ENCODE measurements at places on chromosomes 3 and 15. TPM values are rescaled to one million over a fixed set of nuclear protein-coding genes. Genes with fewer than 3 reads are reported as not detected.

Gene CHDH
- 0.22 TPM for polyA plus RNA-seq

Gene TRA2B
- 82.3 TPM for polyA plus RNA-seq

Gene RPL29
- 1,845 TPM for polyA plus RNA-seq

Gene CLDN16
- polyA plus RNA-seq, result not detected

Gene ANKUB1
- polyA plus RNA-seq, result 0.03 TPM

Gene TOP2B
- 22.0 TPM for polyA plus RNA-seq

Gene ASB7
- polyA plus RNA-seq, result 3.0 TPM

Gene FEZF2
- polyA plus RNA-seq, result not detected

Gene AHSG
- polyA plus RNA-seq, result not detected

Gene FBN1
- polyA plus RNA-seq, result 11.6 TPM

Gene COL6A6
- 0.22 TPM for polyA plus RNA-seq

Gene ALDH1L1
- 38.3 TPM for polyA plus RNA-seq

Gene NANOGP8
- not detected for polyA plus RNA-seq

Gene NPAP1
- polyA plus RNA-seq, result not detected

Gene CAMP
- not detected for polyA plus RNA-seq

Gene TRPM1
- not detected for polyA plus RNA-seq

Gene SH2D7
- polyA plus RNA-seq, result not detected

Gene MYZAP
- polyA plus RNA-seq, result 8.1 TPM

Gene CYP8B1
- not detected for polyA plus RNA-seq

Gene A4GNT
- 0.18 TPM for polyA plus RNA-seq

Gene GOLGA8T
- polyA plus RNA-seq, result 0.73 TPM

Gene NBEAL2
- 42.6 TPM for polyA plus RNA-seq

Gene ADPRH
- polyA plus RNA-seq, result 5.4 TPM

Gene AMIGO3
- 0.87 TPM for polyA plus RNA-seq
